ELR (cell line): ENCODE measurements at places on chromosomes 6 and 20.
A peak's percentile ranks its signal among the peaks of the same experiment; 100 is the strongest.

DNA sequence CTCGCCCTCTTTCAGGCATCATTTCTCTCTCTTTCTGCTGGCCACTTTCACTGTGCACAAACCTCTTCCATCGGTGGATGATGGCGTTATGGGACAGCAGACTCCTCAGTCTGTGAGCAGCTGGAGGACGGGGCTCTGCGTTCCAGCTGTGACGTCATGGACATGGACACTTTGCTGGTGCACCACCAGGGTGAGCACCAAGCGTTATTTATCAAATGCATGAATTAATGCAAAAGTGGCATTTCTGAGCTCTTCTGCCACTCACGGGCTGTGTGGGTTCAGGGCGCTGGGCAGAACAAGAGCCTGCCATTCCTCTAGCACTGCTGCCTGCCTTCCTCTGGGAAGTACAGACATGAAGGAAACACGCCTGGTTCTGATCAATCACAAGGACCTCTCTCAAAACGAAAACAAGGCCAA is 82.9 kb upstream of the MPC1 start:
- DNase-seq = peak; percentile 1

GRCh38 chr6:43090559-43090956 is 14.4 kb downstream of the PTK7 start:
- no peak for DNase-seq

DNA sequence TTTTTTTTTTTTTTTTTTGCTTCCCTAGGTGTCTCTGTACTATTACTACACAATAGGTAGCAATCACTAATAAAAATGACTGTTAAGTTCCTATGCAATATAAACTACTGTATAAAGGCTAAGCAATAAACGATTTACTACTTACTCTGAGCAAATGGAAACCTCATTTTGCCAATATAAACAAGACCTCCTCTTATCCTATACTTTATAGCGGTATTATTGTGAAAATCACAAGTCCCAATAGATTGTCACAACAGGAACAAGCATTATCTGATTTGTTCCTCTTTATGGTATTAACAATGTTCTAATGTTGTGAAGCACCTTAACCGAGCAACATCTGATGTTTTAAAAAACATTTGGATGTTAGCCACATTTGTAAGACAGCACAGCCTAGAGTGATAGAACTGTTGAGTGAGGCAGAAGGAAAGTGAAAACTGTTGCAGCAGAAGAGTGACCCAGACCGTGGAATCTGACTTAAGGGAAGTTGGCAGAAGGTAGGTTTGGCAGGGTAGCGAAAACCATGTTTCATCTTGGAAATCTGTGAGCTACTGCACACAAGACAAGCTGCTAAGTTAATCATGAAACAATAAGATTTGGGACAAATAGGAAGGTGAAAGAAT is 94.2 kb downstream of the MYLK4 start:
- DNase-seq = no peak

DNA sequence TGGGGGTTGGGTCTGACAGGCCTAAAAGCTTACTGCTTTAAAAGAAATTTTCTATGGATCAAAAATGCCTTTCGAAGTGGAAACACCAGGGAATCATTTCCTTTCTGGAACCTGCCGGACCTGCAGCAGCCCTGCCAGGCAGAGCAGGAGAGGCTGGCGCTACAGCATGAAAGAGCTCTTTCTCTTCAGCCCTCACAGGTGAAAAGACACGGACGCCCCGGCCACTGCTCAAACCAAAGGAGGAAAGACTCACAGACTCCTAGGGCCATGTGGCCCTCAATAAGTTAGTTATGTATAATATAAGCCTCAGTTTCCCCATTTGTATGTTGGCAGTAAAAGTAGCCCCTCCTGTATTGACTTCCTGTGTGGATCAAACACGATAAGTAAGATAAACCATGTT is 8.3 kb downstream of the SCML4 start:
- no peak for DNase-seq

DNA sequence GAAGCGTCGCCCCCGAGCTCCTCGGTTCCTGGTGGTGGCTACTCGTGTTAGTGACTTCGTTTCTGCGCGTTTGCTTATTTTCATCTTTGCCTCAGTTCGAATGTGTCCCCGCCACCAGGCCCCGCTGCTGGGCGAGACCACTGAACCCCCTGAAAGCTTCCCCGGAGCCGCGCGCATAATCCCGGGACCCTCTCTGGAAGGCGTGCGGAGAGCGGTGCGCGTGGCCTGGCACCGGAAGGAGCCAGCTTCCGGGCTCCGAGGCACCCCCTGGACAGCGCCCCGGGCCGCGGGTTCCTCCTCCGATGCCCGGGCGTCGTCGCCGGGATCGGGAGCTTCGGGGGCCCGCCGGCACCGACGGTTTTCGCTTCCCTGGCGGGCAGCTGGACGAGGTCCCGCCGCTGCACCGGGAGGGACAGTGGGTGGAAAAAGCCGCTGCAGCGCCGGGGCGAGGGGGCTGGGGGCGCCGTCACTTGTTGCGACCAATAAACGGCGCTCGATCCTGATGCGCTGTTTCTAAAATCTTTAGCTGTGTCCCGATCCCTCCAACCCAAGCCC is 643 bp upstream of the SLC35D3 start:
- peak; percentile 39 for DNase-seq

DNA sequence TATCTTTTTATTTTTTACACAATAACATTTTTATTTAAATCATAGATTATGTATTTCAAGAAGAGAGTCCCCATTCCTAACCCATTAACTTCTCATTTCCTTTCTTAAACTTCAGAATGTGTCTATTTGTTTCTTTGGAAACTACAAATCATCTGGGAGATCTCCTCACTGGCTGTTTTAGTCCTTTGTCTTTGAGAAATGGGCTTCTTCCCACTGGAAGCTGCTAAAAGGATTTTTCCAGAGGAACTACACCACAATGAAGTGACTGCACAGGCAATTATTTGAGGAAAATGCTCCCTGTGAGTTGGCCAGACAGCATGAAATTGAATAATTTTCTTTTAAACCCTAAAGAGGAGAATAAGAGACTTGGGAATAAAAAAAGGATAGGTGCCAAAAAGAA is 119.1 kb downstream of the TENT5A start:
- no peak for DNase-seq

- no peak for DNase-seq
Observed at GRCh38 chr20:56518126-56518525, 6.4 kb upstream of the FAM209A start.
